Osteocyte (in vitro differentiated cells): ENCODE measurements at places on chromosomes 11 and 22. TPM values are rescaled to one million over a fixed set of nuclear protein-coding genes. Genes with fewer than 3 reads are reported as not detected.

MMP3 gene
- not detected in 2 replicates for total RNA-seq

MMP13 gene
- total RNA-seq = 0.21 and 0.39 TPM in 2 replicates

STARD10 gene
- total RNA-seq = 27.7 and 35.3 TPM in 2 replicates

ASRGL1 gene
- 2.4 and 2.9 TPM in 2 replicates for total RNA-seq

DNA sequence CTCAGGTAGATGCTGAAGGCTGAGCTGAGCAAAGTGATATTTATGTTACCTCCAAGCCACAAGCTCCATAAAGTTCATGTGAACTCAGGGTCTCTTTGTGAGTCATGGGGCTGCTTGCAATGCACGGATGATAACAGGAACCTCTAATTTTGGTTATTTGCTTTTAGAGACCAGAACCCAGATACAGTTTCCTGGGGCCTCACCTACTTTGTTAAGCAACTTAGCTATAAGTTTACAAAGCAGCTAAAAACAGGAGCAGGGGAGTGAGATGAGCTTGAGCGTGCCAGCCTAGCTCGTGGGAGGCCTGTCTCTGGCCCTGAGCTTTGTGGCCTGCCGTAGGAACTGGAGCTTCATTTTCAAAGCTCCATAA, 29.2 kb downstream of the SREBF2 start:
- peak overlapping the region; percentile 48 for H3K27ac ChIP-seq
- DNase-seq = no peak
- H3K36me3 ChIP-seq = no peaks in the 10 kb centered on the region
- peaks cover 51% of the 10 kb centered on the region for H3K4me1 ChIP-seq
- no peaks in the 10 kb centered on the region for H3K27me3 ChIP-seq
- no peak overlapping the region for H3K4me3 ChIP-seq

GRCh38 chr11:118212781-118213191, 12.0 kb downstream of the JAML start:
- DNase-seq = no peak
- no peaks in the 10 kb centered on the region for H3K36me3 ChIP-seq
- peaks cover 64% of the 10 kb centered on the region for H3K27me3 ChIP-seq
- H3K4me3 ChIP-seq = no peak overlapping the region

GRCh38 chr11:1576825-1577224, 4.8 kb upstream of the DUSP8 start:
- peaks cover 3% of the 10 kb centered on the region for H3K36me3 ChIP-seq
- H3K4me1 ChIP-seq = peaks cover 11% of the 10 kb centered on the region
- H3K27ac ChIP-seq = no peak overlapping the region
- H3K4me3 ChIP-seq = no peak overlapping the region
- DNase-seq = no peak

DNA sequence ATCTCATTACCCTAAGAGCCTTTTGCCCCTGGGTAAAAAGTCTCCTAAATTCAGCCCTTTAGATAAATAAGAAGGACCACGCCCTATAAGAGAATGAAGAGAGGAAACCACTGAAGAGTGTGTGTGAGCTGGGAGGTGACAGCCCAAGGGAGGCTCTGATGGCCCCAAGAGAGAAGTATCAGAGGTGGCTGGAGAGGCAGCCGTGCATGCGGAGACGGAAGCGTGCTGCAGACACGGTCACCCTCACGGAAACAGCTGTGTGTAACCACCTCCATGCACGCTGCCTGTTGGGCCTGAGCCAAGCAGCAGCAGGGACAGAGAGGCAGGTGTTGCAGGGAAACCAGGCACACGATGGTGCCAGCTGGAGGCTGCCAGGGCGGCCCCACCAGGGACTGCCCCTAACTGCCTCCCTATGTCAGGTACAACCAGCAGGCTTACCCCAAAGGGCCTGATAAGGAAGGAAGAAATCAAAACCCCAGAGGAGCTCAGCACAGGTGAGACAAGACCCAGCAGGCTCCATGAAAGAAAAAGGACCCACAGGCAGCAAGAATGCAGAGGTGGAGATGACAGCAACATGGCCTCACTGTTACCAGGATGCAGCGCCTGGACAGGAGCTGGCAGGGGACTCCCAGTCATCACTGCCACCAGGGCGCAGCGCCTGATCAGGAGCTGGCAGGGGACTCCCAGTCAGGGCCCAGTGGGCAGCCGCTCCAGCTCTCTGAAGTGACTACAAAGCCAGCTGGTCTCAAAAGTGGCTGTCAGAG, 7.8 kb downstream of the LARGE2 start:
- no peak for DNase-seq
- H3K27me3 ChIP-seq = peaks cover under 1% of the 10 kb centered on the region
- H3K4me1 ChIP-seq = peaks cover 8% of the 10 kb centered on the region
- H3K36me3 ChIP-seq = peaks cover 19% of the 10 kb centered on the region

- H3K4me3 ChIP-seq = no peak overlapping the region
- H3K27me3 ChIP-seq = no peaks in the 10 kb centered on the region
- H3K4me1 ChIP-seq = no peaks in the 10 kb centered on the region
- DNase-seq = peak; percentile 64
Measured at GRCh38 chr22:49203859-49204598, 623.6 kb downstream of the BRD1 start.
